Left renal pelvis (tissue), 4 donors: ENCODE measurements at places on chromosomes 3 and 15.

GRCh38 chr15:47974724-47975123 lies 146.1 kb upstream of the SLC24A5 start:
- DNase-seq: no peak

DNA sequence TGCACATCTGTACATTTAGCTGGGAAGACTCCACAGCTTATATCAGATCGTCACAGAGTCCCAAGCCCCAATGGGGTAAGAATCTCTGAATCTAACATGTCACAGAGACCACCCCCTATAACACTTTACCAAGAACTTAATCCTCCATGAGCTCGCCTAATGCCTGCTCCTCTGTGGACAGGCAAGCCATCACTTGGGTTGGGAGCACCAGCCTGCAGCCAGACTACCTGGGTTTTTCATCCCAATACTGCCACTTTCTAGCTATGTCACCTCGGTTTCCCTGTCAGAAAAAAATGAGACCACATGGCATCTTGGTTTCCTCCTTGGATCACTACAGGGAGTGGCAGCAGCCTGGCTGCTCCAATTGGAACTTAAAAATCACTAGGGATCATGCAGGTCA lies 277.9 kb upstream of the TLE3 start:
- no peak for DNase-seq

DNA sequence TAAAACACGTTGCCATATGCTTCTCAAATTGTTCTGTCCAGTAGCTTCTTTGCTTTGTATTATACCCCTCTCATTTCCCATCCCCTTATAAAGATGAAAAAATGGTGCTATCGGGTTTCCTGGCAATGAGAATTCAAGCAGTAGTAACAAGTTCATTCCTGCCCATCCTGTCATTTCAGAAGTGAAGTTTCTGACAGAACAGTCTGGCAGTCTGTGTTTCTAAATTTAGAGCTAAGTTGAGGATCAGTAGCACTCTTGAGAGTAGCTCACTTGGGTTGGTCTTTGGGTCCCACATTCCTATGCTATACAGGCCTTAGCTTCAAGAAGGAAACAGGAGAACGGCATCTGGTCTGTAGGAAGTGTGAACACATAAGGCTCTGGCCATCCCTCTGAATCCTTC lies 134.6 kb downstream of the GHSR start:
- no peak for DNase-seq

GRCh38 chr3:188154809-188155574 lies 1.0 kb downstream of the LPP start:
- no peak for DNase-seq

DNA sequence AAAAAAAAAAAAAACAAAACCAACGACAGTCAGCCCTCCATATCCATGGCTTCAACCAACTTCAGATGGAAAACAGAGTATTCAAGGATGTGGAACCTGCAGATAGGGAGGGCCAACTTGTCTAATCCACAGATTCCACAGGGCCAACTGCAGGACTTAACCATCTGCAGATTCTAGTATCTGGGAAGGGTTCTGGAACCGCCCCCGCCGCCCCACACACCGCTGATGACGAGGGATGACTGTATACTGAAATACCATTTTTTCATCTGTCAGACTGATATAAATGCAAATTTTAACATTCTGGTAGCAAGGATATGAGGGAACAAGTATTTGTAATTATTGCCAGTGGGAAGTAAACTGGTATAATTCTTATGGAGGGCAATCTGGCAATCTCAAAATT lies 29.5 kb downstream of the ADPGK start:
- DNase-seq: no peak

GRCh38 chr15:60396958-60397771 lies 621 bp downstream of the ANXA2 start:
- DNase-seq: no peak

- no peak for DNase-seq
Measured at GRCh38 chr15:31342781-31343626, 16.4 kb downstream of the KLF13 start.

DNA sequence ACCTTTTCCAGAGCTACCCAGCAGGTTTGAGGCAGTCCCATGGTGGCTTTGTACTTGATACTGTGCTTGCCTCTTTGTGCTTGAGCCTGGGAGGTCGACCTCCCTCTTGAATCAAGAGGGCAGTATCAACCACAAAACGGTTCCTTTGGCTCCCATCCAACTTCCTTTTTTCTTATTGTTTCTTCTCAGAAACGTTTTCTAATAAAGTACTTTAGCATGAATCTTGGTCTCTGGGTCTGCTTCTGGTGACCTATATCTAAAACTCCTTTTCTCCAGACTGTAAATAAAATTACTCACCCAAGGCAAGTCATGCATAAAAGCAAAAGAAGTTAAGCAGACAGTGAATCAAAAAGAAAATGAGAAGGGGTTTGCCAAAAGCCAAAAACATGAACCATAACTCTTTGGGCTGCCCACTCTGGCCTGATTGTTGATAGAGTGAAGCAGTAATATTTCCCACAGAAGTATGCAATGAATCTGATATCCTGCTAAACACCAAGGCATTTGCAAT lies 112.2 kb upstream of the SLC4A7 start:
- DNase-seq: no peak
